ENCODE measurements at places on chromosomes 11 and 22.

DNA sequence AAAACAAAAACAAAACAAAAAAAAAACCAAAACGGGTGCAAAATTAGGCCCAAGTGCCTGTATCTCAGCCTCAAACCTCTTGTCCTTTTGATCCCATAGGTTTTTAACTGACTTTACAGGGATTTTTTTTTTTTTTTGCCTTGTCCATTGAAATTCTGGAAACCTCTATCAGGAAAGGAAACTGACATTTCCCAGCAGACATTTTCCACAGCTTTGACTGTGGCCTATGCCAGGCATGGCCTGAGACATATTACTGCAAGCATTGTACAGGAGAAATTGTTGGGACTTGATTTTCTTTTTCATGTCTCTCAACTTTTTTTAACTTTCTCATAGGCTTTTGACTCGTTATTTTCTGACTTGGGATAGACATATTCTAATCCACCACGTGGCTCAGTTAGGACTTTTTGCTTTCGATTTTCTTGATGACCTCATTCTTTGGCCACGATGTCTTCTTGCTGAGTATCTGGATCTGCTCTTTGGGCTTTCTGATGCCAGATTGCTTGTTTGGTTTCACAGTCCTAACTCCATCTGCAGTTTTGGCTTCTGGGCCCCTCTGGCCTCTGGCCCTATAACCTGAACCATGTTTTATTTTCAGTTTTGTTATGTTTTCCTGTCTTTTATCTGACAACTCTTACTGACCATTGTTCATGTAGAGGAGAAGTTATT is 336.1 kb upstream of the C11orf87 start:
- DNase-seq, result no peak

DNA sequence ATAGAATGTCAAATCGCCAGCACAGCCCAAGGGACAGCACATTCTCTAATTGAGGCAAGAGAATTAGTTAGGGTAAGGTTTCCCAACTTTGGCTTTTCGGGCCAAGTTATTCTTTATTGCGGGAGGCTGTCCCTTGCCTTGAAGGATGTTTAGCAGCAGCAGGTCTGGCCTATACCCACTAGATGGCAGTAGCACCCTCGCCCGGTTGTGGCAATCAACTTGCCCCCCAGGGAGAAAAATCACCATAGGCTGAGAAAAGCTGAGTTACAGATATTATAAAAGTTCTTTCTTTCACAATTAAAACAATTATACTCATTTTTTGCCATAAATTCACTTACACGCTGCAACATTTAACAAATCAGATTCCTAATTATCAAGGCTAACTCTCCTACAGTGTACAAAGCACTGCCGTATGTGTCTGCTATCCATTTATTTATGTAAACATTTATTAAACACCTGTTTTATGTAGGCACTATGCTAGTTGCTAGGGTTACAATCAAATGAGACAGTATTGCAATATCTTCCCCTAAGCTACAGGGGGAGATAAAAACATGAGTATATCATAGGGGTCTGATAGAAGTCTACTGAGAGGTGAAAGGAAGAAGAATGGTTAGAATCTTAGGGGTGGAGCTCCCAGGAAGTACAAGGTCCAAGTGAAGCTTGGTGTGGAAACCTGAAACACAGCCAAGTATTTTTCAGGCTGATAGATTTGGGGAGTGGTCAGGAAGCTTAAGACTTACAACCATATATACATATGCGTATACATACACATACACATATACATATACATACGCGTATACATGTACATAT is 452.3 kb downstream of the RAB38 start:
- no peak for DNase-seq

DNA sequence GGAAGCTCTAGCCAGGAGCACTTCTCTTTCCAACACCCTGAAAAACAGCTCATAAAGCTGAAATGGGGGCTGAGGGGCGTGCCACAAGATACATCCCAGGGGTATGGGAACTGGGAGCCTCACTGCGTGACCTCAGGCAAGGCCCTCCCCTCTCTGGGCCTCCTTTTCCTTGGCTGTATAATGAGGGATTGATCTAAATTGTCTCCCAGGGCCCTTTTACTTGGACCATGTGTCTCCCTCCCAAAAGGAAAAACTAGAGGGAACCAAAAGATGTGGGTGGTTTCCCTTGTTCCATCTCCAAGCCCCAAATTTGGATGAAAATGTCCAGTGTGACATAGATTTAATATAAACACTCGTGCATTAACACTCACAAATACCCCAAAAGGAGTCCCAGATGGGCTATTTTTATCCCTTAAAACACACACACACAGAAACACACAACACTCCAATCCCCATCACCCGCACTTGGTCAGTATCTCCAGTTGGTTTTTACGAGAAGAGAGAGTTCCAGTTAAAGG is 25.9 kb upstream of the SMTN start:
- DNase-seq, result no peak

- no peak for DNase-seq
Observed at GRCh38 chr11:78039919-78040671, 17.0 kb upstream of the KCTD14 start.

GRCh38 chr11:124195189-124195734 is 12.1 kb downstream of the OR10D3 start:
- DNase-seq, result peak; percentile 3

DNA sequence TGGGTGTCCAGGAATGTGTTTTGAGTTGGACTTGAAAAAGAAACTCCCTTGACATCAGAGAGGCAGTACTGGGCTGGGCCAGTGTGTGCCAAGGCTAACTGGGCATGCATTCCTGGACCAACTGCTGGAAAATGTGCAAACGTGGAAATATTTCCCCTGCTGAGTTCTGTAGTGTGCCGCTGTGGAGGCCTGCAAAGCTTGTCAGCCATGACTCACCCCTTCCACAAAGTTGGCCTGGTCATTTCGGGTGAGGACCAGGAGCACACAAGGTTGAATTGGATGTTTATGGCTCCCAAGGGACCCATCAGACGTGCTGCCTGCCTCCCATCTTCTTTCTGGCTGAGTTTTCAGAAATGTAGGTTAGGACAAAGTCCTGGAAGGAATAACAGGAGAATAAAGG is 513.1 kb downstream of the MIAT start:
- DNase-seq, result no peak

- DNase-seq, result no peak
Observed at GRCh38 chr11:107043242-107044006, 25.1 kb upstream of the GUCY1A2 start.

DNA sequence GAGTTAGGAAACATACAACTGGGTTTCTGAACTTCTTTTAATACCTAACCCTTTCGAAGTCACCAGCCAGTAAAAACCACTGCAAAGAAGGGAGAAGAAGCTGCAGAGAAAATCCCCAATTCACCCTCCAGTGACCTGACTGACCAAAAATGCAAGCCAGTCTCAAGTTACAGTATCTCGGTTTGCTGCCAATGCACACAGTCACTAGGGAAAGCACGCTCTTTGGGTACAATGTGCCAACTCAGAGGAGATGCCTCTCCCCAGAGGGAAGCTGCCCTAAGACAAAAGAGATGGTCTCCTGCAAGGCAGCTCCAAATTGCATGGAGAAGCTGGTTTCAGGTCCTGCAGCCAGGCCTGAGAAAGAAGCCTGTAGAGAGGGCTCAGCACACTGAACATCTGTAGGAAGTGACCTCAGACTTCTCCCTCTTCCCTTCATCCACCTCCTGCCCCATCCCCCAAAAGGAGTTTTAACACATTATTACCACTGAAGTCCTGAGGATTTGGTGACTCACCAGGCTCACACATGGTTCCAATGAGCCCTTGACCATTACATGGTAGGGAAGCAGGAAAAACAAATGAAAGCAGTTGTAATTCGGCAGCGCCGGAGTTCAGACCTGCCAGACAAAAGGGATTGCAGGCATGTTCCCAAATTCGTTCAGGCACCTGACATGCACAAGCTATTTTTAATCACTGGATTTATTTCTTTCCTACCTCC is 90.1 kb downstream of the ETS1 start:
- no peak for DNase-seq

DNA sequence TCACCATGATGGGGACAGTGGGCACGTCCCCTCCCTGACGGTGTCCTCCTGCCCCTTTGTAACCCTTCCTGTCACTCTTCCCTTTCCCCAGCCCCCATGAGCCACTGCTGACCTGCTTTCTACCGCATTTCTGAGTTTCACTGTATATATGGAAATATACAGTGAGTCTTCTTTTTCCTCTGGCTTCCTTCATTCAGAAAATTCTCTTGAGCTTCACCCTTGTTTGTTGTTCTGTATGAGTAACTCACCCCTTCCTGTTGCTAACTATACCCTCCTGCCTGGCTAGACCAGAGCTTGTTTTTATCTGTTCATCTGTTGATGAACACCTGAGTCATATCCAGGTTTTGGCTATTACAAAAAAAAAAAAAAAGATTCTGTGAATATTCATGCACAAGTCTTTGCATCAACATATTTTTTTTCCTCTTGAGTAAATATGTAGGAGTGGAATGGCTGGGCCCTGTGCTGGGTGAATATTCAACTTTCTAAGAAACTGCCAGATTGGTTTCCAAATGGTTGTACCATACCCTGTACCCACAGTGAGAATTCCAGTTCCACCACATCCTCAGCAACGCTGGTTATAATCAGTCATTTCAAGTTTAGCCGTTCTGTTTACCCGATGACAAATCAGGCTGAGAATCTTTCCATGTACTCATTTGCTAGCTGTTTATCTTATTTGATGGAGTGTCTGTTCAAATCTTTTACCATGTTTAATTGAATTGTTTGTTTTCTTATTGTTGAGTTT is 62.0 kb downstream of the IGF2 start:
- DNase-seq, result no peak

- no peak for DNase-seq
Observed at GRCh38 chr11:82730754-82731153, 2.9 kb downstream of the FAM181B start.

DNA sequence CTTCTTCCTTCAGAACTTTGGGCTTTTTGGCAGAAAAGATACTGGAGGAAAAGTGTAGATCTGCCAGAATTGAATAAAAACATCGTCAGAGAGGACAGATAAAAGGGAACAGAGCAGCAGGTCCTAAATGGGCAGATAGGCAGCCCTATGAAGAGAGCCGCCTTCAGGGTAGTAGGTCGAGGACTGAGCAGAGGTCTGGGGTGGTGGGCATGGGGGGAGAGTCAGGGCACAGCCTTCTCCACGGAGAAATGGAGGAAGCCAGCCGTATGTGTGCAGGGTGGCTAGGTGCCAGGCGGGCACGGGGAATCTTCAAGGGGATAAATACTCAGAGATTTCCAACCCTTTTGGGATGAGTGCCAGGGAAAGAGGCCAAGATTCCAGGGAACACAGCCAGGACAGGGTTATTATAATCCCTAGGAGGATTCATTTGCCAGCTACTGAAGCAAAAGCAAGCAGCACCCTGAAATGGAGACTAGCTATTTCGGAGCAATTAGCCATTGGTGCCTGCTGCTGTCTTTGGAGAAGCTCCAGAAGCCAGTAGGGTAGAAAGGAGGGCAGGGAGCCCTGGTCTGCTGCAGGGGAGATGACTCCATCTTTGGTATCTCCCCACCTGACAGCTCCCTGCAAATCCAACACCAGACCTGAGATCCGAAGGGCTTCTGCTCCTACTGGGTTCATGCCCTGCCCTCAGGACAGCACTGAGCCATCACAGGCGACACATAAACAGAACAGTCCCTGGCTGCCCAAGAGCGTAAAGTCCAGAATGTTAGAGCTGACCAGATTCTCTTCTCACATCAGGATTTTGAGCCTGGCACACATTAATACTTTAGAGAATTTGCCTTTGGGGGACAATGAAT is 174.5 kb upstream of the NTM start:
- DNase-seq, result no peak

DNA sequence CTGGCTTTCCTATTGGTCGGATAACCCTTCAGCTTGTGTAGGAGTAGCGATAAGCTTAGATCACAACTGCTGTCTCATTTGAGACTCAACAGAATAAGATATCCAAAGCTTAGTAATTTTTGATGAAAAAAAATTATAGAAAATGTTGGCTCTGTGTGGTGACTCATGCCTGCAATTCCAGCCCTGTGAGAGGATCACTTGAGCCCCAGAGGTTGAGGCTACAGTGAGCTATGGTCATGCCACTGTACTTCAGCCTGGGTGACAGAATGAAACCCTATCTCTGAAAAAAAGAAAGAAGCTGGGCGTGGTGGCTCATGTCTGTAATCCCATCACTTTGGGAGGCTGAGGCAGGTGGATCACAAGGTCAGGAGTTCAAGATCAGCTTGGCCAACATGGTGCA is 55.6 kb upstream of the RRM1 start:
- DNase-seq, result no peak
